ENCODE measurements at places on chromosomes 7 and 10.

- DNase-seq, result no peak
Measured at GRCh38 chr7:131042269-131043160, 285.2 kb upstream of the MKLN1 start.

DNA sequence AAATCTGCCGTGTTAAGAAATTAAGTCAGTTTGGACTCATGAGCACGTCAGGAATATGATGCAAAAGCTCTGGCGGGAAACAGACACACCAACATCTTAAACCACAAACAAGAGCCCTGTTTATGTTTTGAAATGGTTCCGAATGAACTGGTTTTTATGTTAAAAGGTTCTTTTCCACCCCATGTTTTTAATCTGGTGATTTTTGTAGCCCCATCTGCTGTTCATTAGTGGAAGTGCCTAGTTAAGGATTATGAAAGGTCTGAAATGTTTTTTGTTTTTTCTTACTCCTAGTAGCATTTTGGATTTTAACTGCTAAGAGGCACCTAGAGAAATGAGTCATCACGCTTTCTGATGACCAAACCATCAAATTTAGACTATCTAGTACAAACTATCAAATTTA lies 404.1 kb upstream of the MKI67 start:
- no peak for DNase-seq

DNA sequence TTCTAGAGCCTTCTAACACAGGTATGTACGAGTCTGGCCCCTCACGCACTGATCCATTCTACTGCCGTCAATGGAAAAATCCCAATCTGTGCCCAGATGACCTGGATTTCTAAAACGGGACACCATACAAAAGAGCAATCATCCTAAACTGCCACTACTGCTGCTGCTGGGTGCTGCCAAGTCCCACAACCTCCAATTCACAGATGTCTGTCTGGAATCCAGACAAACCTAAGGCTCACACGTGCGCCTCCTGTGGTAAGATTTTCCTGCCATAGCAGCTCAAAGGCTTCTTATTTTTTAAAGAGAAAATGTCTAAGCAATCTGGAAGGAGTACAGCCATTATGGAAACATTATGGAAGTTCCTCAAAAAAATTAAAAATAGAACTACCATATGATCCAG lies 40.9 kb downstream of the JCAD start:
- DNase-seq, result no peak

- DNase-seq, result no peak
Measured at GRCh38 chr10:30154126-30154525, 94.7 kb upstream of the JCAD start.

GRCh38 chr7:44461387-44461786 lies 29.1 kb downstream of the NUDCD3 start:
- DNase-seq, result no peak

GRCh38 chr7:152054367-152055230 lies 29.1 kb downstream of the GALNT11 start:
- DNase-seq, result no peak

DNA sequence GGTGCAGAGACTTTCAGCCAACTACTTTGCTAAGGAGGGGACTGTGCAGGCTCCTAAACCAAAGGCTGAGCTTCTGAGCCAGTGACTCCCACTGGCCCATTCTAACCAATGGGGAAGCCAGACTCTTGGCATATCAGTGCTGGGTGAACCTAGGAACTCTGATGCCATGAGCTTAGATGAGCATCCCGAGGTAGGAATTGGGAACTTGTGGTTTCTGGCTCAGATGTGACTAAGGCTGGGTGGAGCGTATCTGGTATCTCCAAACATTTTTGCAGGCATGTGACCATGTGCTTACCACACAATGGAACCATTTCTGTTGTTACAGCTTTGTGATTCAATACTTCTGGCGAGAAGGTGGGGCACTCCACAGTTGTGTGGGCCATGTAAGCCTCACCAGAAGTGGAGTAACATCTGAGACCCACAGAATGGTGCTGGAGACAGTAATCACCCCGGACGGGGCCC lies 2.5 kb upstream of the AVPI1 start:
- no peak for DNase-seq

DNA sequence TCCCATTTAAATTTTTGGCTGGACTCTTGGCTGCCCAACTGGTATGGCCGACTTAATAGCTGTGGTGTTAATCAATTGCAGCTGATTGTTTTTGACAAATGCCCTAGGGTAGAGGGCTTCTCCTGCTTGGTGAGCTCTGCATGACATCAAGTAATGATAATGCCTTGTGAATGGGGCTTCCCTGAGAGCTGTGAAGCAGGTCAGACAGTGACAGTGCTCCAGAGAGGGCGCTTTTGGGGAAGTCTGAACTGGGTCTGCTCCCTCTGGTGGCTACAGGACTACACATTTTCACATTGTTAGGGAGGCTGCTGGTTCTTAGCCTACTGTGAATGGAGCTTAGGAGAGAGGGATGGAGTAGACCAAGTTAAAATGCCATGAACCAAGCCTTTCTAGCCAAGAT lies 98.8 kb downstream of the SDK1 start:
- DNase-seq, result no peak

GRCh38 chr7:31003097-31003496 lies 39.3 kb downstream of the GHRHR start:
- no peak for DNase-seq

- no peak for DNase-seq
Measured at GRCh38 chr10:42637142-42637541, 1.2 kb downstream of the ZNF33B start.

DNA sequence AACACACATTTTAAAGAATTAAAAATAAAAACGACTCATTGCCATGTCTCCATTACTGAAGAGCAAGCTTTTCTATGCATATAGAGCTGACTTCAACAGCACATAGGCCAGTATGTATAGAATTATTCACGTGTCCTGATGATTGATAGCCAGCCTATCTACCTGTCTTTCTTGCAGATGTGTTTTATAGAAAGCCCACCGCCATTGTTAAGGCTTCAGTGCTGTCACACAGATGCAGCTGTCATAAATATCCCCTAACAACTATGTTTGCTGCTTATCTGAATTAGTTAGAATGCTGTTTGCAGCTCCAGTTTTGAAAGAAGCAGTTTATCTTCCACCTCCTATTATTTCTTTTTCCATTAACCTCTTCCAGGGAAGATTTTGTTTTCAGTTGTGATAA lies 235.9 kb downstream of the SLC25A13 start:
- no peak for DNase-seq

DNA sequence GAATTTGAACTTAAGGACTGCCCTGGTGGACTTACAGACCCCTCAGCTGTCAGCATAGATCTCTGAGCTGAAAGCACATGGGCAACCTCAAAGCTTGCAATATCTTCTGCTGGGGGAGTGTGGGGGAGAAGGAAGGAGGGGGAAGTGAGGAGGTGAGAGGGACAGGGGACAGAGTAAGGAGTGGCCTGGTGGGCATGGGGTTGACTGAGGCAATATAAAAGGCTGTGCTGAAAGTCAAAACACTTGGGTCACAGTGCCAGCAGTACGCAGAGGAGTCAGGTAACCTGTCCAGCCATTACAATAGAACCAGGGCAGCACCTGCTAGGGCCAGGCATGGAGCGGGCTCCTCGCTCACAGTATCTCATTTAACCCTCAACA lies 43.2 kb downstream of the PPP1R3C start:
- no peak for DNase-seq

- DNase-seq, result peak; percentile 54
Measured at GRCh38 chr7:146090023-146090645, 26.5 kb upstream of the CNTNAP2 start.

GRCh38 chr7:68828575-68828974 lies 769.7 kb upstream of the AUTS2 start:
- DNase-seq, result no peak

GRCh38 chr10:17206210-17206709 lies 4.8 kb upstream of the TRDMT1 start:
- DNase-seq, result no peak

DNA sequence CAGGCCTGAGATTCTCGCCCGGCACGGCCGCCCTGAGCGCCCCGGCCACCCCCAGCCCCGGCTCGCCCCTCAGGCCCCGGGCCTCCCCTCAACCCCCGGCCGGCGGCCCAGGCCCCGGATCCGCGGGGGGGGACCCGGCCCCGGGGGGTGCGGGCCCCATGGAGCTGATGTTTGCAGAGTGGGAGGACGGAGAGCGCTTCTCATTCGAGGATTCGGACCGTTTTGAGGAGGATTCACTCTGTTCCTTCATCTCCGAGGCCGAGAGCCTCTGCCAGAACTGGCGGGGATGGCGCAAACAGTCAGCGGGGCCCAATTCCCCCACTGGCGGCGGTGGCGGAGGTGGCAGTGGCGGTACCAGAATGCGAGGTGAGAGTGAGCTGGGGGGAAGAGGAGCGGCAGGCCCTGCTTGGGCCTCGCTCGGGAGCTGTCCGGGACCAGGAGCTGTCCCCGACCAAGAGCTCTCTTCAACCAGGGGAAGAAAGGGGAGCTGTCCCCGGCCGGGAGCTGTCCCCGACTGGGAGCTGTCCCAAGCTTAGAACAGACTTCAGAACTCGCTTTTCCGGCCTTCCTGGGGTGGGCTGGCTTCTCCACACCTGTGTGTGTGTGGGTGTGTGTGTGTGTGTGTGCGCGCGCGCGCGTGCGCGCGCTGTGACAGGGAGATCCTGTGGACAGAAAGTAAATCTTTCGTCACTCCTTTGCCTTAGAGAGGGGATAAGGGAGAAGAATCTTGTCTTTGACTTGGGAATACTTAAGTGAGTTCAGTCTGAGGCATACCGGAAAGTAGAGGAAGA lies 510 bp downstream of the ZSWIM8 start:
- peak; percentile 40 for DNase-seq

- no peak for DNase-seq
Measured at GRCh38 chr7:27170426-27171324, 3.4 kb downstream of the HOXA10 start.

DNA sequence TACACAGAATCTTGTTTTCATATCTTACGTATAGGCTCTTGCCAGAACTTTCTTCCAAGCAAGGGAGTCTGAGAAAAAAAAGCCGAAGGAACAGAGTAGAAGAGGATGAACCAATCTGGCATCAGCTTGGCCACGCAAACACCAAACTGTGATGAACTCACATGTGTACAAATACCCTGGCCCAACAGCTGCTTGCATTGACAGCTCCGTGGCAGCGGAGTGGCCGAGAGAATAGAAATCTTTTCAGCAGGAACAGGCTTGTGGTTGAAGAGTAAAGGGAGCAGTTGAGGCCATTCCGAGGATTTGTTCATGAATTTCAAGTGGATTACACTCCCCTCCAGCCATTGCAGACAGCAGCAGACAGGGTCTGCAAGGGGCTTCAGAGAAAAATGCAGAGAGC lies 173.8 kb upstream of the PLXNA4 start:
- DNase-seq, result no peak

GRCh38 chr7:87505557-87506245 lies 30.2 kb upstream of the ABCB4 start:
- DNase-seq, result no peak

GRCh38 chr10:118148247-118148646 lies 101.5 kb upstream of the RAB11FIP2 start:
- DNase-seq, result no peak

DNA sequence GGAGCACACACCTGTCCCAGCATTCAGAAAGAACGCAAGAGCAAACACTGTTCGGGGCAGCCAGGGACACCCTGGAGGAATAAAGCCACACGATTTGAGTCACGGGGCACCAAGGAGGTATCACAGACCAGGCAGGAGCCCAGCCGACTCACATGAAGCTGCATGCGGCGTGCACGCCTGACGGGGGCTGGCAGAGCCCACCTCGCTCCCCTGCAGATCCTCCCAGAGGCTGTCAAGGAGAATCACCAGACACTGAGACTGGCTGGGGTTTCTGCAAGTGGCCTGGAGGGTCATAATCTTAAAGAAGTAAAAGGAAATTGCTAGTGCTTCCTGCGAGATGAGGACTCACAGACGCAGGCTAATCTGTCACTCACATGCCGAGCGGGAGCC lies 61.6 kb downstream of the TCERG1L start:
- no peak for DNase-seq

DNA sequence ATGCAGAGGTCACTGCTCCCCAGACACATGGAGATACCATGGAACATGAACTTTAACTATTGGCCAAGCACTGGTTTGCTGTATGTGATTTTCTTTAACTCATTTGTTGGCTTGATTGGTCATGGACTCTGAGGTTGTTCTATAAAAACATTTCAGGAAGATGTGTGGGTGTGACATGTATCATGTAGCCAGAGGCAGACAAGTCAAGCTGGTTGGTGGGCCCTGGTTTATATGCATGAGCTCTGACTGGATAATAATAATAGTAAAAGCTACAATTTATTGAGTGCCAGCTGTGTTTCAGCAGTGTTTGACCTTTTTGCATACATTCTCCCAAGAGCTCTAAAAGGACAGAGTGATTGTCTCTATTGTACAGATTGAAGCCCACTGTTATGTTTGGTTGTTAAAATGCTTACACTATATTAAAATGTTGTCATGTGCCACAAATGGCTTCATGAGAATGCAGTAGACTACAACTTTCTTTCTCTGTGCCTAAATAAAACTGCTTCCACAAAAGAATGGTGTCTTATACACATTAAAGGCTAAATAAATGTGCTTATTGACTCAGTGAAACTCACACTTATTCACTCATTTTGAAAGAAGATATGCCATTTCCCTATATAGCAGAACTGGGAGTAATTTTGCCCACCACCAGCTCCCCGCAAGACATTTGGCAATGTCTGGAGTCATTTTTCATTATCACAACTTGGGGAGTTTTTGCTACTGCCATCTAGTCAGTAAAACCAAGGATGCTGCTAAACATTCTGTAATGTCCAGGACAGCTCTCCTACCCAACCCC lies 243.6 kb upstream of the NFE2L3 start:
- DNase-seq, result no peak

GRCh38 chr7:8433477-8434289 lies at the start of gene NXPH1:
TSS of gene NXPH1 (plus strand) at chr7:8433609.
- DNase-seq, result peak; percentile 84

- DNase-seq, result peak; percentile 46
Measured at GRCh38 chr10:13347043-13347499, 1.0 kb downstream of the SEPHS1 start.

DNA sequence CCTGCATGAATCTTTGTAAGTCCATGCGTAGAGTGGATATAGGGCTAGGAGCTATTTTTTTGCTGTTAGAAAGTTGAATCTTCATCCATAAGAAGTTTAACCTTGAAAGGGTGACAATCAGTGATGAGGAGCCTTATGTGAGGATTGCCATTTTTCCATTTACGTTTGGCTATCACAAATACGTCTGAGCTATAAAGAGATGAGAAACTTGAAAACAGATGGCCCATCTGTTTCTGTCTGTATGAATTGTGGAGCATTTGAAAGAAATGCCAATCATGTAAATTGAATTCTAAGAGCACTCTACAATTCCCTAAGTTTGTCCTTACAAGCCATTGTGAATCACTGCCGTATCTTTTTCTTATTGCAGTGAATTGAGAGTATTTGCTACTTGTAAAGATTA lies 169.8 kb upstream of the TEX47 start:
- DNase-seq, result no peak
